ENCODE measurements at places on chromosomes 6 and 20.

DNA sequence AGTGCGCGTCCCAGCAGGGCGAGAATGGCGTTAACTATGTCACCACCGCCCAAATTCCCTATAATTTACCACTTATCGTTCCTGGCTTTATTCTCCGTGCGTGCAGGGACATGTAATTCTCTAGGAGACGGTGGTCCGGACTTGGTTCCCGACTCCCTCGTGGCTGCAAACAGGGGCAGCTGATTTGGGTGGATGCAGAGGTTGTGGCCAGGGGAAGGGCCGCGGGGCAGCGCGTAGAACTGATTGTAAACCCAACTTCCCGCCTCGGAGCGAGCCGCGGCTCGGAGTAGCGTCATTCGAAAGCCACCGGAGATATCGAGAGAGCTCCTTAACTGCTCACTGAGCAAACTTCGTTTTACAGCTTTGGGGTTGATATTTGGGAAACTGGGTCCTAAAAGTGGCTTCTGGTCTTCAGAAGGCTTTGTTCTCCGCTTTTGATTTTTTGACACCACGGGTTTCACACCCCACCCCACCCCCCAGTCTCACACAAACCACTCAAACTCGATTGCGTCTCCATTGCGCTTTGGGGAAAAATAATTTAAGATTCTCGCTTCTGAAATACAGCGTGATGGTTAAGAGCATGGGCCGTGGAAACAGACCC, 17.5 kb upstream of the ZSCAN9 start:
- peak; percentile 66 for DNase-seq

- no peak for DNase-seq
These were observed 72.3 kb upstream of the SOX4 start for GRCh38 chr6:21521276-21521675.

- DNase-seq, result no peak
These were observed 100.3 kb upstream of the MTHFD1L start for GRCh38 chr6:150765067-150765764.

DNA sequence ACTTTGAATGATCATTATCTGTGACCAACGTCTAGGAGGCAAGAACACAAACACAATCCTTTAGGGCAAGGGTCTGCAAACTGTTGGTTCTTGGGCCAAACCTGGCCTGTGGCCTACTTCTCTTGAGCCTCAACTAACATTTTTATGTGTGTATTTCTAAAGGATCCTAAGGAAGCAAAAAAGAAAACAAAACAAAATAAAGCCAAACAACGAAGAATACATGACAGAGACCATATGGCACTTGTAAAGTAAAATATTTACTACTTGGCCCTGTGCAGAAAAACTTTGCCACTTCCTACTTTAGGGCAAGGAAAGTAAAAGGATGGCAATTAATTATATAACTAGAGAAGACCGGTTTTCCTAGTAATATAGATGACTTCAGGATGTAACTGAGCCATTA, 1056.2 kb downstream of the EPHA7 start:
- DNase-seq, result no peak

DNA sequence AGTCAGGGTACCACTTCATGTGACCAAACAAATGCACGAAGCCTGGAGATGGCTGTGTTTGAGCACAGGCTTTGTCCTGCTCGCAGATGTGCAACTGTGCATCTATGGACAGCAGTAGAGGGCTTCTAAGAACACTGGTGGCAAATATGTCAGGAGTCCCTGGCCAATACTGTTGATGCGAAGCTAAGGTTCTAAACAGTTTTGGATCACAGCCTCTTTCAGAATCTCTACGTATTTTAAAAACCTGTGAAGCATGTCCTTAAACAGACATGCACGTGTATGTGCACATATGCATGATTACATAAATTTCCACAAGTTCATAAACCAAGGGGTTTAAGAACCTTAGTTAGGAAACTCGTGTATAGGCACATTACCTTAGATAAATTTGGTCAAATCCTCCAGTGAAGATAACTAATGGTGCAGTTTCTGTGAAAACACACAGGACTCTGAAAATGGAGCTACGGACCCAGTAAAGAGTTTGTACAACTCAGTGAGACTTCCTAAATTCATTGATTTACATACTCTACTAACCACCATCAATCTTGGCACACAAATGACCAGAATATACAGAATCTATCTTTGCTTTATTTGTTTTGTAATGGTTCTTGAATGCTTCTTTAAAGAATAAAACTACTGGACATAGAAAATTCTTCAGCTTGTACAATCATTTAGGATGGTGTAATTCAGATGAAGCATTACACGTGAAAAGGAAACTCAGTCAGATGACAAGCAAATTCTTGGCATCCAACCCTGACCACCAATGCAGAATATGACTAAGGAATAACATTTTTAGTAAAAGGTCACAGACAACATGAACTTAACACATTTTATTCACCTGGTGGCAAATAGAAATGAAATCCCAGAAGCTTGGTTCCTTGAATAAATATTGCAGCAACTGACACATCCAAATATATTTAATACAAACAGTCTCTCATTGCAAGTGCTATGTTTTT, 27.4 kb downstream of the KCNQ5 start:
- DNase-seq, result peak; percentile 93

DNA sequence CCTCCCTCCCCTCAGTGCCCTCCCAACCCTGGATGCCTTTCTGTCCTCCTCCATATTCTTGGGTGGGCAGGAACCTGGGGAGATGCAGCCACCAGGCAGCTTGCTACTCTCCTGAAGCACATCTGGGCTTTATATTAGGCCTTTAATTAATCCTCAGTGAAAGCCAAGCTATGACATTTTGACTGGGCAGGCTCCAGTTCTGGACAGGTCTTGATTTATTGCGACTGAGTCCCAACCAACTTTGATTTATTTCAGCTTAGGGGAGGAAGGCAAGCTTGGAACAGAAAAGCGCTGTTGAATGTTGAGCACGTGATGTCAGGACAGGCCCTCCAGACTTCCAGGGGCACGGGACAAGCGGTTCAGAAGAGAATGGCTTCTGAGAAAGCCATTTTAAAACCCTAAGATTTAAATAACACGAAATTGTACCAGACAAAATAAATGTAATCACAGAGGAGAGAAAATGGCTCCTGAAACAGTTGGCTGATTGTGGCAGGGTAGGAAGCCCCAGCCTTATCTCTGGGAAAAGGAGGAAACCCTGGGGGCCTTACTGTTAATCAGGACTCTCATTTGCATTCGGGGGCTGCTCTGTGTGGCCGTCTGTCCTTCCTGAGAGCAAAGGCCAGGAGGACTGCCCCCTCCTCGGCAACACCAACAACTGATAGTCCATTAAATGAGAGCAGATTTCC, 294.2 kb downstream of the FOXC1 start:
- DNase-seq, result no peak

- DNase-seq, result no peak
These were observed 137.3 kb downstream of the AHI1 start for GRCh38 chr6:135360222-135360621.

DNA sequence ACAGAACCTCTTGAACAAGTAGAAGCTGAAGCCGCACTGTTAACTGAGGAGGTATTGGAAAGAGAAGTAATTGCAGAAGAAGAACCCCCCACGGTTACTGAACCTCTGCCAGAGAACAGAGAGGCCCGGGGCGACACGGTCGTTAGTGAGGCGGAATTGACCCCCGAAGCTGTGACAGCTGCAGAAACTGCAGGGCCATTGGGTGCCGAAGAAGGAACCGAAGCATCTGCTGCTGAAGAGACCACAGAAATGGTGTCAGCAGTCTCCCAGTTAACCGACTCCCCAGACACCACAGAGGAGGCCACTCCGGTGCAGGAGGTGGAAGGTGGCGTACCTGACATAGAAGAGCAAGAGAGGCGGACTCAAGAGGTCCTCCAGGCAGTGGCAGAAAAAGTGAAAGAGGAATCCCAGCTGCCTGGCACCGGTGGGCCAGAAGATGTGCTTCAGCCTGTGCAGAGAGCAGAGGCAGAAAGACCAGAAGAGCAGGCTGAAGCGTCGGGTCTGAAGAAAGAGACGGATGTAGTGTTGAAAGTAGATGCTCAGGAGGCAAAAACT, 40.1 kb downstream of the ZBTB2 start:
- no peak for DNase-seq

- peak; percentile 38 for DNase-seq
These were observed 1.8 kb downstream of the MDGA1 start for GRCh38 chr6:37695857-37696219.

DNA sequence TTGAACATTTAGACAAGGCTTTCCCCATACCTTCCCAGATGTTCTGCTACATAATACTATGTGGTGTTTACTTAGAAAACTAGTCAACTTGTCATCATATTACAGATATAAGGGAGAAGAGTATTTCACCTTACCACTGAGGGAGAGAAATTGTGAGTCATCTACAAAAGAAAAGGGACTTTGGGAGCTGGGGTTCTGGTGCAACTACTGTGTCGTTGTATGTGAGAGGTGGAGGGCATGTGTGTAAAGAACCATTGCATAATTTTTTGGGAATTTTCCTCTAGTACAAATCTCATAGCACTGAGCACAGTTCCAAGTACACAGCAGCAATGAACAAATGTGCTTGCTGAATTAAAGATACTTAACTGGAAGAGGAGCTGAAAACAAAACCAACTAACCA, 665.6 kb downstream of the DHX35 start:
- DNase-seq, result peak; percentile 1

- DNase-seq, result no peak
These were observed 60.7 kb downstream of the FAM229B start for GRCh38 chr6:112148103-112148502.

DNA sequence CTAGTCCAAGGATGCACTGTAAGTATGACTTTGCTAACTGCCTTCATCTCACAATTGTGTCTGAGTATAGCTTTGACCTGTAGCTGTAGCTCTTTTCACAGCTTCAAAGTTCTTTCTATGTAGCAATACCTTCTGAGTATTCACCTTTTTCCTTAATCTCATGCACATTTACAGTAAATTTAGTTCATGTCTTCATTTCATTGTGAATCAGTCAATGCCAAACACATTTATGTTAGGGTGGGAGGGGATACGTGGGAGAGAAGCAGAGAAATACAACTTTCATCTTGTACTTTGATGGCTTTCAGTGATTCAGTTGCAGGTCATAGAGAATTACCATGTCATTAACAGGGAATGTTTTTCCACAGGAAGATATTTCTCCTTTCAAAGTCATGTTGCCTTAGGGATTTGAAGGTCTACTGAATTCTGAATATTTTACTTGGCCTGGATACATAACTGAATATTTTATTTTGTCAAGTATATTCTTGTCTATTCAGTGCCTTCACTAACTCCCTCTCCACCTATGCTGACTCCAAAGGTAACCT, 119.2 kb downstream of the TINAG start:
- peak; percentile 36 for DNase-seq

DNA sequence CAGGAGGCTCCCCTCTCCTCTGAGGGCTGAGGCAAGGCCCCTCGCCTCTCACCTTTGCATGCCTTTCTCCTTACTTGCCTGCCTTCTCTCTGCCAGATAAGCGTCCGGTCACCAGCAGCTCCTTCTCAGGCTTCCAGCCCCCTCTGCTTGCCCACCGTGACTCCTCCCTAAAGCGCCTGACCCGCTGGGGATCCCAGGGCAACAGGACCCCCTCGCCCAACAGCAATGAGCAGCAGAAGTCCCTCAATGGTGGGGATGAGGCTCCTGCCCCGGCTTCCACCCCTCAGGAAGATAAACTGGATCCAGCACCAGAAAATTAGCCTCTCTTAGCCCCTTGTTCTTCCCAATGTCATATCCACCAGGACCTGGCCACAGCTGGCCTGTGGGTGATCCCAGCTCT, 21.3 kb upstream of the PPARD start:
- DNase-seq, result no peak

DNA sequence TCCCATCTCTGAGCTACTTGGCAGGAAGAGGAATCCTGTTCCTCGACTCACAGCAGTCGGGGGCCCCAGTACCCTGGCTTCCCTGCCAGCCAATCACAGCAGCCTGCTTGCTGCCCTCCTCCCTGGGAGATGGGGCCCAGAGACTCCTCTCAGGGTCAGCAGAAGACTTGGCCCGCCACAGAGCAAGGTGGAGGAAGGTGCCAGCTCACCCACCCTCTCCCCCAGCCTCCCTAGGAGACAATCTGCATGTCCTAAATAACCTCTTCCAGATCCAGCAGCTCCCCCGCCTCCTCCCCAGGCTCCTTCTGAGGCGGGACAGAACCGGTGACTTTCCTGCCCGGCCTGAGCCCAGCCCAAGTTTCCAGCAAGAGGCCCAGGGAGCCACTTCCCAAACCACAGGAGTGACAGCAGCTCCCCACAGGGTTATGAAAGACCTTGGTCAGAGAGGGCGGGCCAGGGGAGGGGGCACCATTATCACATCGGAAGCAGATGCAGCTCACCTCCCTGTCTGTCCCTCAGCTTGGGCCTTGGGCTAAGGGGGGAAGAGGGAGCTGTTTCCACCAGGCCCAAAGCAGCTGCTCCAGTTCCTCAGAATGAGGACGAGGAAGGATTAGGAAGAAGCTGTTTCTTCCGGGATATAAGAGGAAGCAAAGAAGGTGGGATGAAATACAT, 2.3 kb downstream of the CCND3 start:
- peak; percentile 70 for DNase-seq

GRCh38 chr6:116027801-116028200, 32.9 kb downstream of the FRK start:
- no peak for DNase-seq

- DNase-seq, result no peak
These were observed 26.4 kb downstream of the RMND1 start for GRCh38 chr6:151425561-151425960.

DNA sequence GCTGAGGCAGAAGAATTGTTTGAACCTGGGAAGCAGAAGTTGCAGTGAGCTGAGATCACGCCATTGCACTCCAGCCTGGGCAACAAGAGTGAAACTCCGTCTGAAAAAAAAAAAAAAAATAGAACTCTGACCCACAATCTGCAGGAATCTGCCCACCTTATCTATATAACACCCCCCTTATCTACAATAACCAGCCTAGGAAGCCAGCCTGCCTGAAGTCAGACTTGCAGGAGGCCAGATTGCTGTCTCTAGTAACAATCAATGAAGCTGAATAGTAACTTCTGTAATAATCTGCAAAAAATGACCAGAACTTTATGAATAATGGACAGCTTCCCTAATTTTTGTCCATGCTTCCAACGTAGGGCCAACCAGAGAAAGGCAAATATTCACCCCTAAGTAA, 352.5 kb downstream of the CD83 start:
- DNase-seq, result no peak

DNA sequence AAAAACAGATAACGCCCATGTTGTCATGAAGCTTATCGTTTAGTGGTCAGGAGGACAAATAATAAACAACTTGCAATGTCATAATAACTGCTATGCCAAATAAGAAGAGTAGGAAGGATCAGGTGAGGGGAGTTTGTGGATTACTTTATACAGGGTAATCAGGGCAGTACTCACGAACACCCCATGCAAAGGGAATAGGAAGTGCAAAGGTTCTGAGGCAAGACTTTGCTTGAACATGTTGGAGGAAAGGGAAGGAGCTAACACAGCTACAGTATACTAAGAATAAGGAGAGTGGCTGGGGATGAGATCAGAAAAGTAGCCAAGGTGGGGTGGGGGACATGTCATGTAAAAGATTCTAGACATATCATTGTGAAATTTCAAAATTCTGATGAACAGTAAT, 292.0 kb upstream of the RUNX2 start:
- DNase-seq, result no peak

DNA sequence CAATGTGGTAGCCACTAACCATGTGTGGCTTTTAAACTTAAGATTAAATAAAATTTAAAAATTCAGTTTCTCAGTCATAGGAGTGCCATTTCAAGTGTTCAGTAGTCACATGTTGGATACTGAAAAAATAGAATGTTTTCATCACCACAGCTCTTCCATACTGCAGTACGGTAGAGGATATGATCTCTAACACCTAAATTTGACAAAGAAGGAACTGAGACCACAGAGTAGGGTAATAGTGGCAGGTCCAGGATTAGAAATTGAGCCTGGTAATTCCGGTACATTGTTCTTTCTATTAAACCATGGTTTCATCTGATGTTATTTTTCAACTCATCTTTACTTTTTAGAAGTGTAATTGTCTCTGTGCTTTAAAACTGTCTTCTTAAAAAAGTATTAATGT, 104.0 kb downstream of the CD2AP start:
- no peak for DNase-seq
